Lung (tissue), 17 donors: ENCODE measurements at places on chromosomes 2 and 18. TPM values are rescaled to one million over a fixed set of nuclear protein-coding genes. Genes with fewer than 3 reads are reported as not detected.

DNA sequence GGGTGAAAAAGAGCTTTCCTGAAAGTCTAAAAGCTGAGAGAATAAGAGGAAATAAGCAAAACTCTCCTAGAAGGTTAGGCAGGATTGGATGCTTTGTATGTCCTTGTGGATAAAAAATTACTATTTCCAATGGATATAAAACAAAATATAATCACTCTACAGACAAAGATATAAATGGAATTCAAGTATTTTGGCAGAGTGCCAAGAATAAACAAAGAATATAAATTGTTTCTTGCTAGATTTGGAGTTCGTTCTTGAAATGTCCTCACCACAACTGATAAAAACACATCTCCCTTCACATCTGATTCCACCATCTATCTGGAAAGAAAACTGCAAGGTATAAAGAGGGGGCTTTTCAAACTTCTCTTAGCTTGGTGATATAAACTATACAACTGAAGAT is 13.3 kb downstream of the SULT1C3 start:
- no peak overlapping the region for H3K4me3 ChIP-seq
- H3K27ac ChIP-seq: no peak overlapping the region
- DNase-seq: no peak
- no peaks in the 10 kb centered on the region for H3K4me1 ChIP-seq
- H3K27me3 ChIP-seq: no peaks in the 10 kb centered on the region

GRCh38 chr2:182078988-182079602 is 93.4 kb downstream of the PPP1R1C start:
- no peak overlapping the region for H3K27ac ChIP-seq
- peaks cover 5% of the 10 kb centered on the region for H3K4me1 ChIP-seq
- no peak overlapping the region for H3K4me3 ChIP-seq
- DNase-seq: no peak
- H3K36me3 ChIP-seq: no peaks in the 10 kb centered on the region

DNA sequence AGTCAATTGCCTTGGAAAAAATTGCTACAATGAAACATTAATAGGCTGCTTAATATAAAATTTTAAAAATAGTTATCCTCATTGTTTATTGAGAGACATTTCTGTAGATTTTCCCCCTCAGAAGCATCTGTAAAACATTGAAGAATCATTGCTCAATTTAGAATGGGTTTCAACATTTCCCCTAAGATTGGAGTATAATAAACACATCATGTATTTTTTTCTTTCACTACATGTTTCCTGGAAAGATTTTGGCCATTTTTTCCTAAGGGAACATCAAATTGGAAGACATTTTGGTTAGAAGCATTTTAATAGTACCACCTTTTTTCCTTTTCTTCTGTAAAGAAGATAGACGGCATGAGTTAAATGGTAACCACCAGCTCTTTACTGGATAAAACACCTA is 443.2 kb upstream of the SPHKAP start:
- no peaks in the 10 kb centered on the region for H3K27me3 ChIP-seq
- no peaks in the 10 kb centered on the region for H3K4me1 ChIP-seq
- DNase-seq: no peak

DNA sequence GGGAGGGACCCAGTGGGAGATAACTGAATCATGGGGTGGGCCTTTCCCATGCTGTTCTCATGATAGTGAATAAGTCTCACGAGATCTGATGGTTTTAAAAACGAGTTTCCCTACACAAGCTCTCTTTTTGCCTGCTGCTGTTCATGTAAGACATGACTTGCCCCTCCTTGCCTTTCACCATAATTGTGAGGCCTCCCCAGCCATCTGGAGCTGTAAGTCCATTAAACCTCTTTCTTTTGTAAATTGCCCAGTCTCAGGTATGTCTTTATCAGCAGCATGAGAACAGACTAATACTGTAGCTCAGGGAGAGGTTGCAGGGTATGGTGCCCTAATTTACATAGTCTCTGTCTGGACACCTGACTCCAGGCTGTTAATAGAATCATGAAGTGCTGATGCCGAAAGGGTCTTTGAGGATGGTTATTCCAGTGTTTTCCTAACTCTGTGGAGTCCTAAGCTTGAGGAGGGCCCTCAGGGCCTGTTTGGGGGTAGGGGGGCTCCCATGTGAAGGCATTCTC is 343.2 kb downstream of the ALK start:
- no peak for DNase-seq
- H3K4me1 ChIP-seq: no peaks in the 10 kb centered on the region
- no peaks in the 10 kb centered on the region for H3K36me3 ChIP-seq
- H3K27me3 ChIP-seq: no peaks in the 10 kb centered on the region
- no peak overlapping the region for H3K27ac ChIP-seq

GRCh38 chr2:46716927-46717326 is 198.7 kb downstream of the MCFD2 start:
- H3K4me1 ChIP-seq: no peaks in the 10 kb centered on the region
- H3K36me3 ChIP-seq: no peaks in the 10 kb centered on the region
- H3K27me3 ChIP-seq: no peaks in the 10 kb centered on the region
- DNase-seq: no peak
- no peak overlapping the region for H3K4me3 ChIP-seq

DNA sequence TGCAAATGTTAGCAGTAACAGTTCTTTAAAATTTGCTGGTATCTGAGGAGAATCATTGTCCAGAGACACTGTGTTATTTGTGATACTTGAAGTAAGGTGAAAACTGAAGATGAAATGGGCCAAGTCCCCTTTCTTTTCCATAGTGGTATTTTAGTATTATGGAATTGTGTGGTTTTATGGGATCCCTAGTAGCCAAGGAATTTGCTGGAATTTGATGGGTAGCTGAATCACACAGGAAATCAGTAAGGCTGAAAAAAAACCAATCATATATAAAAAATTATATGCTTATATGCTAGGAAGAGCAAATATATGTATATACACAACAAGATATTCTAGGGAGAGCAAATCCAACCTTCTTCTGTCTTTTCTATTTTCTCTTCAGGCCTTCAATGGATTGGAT is 54.2 kb upstream of the TACR1 start:
- no peak overlapping the region for H3K27ac ChIP-seq
- no peak for DNase-seq
- no peak overlapping the region for H3K4me3 ChIP-seq
- H3K27me3 ChIP-seq: no peaks in the 10 kb centered on the region

DNA sequence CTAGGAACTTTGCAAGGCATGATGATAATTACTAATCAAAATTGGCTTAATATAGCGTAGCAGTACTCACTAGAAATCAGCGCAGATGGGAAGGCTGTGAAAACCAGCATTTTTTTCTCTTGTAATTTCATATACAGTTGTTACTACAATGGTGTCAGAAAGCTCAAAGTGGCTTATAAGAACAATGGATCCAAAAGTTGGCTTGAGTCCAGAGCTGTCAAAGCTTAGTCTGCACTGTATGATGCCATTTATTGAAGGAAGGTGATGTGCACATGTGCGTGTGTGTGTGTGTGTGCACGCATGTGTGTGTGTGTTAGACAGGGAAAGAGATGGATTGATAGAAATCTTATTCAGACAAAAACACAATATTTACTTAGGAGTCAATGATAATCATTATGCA is 341.3 kb downstream of the TGIF1 start:
- H3K27me3 ChIP-seq: no peaks in the 10 kb centered on the region
- H3K27ac ChIP-seq: no peak overlapping the region
- no peak for DNase-seq
- no peaks in the 10 kb centered on the region for H3K4me1 ChIP-seq
- no peak overlapping the region for H3K4me3 ChIP-seq

Gene SH3RF3
- 9.7 TPM for total RNA-seq
